ENCODE measurements at places on chromosomes 2 and 18. TPM values are rescaled to one million over a fixed set of nuclear protein-coding genes. Genes with fewer than 3 reads are reported as not detected.

GRCh38 chr18:35835833-35836232, 136.6 kb upstream of the RMP24 start:
- H3K4me3 ChIP-seq: no peak overlapping the region
- H3K27ac ChIP-seq: no peak overlapping the region
- DNase-seq: no peak
- peaks cover 71% of the 10 kb centered on the region for H3K27me3 ChIP-seq

DNA sequence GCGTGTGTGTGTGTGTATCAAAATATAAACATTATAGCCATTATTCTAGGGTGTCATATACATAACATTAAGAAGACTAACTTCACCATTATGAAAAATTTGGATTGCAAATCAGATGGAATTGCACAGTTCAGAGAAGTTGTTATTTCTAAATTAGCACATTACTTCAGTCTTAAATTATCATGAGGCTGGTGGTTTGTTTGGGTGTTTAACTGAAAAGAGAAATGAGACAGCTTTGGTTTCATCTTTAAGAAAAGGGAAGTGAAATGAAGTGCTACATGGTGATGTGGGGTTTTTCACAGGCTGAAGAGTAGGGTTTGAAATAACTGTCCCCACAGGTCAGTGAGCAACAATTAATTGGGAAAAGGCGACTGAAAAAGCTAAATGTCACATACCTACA, 161.2 kb upstream of the XIRP2 start:
- no peak overlapping the region for H3K27ac ChIP-seq
- H3K4me1 ChIP-seq: no peaks in the 10 kb centered on the region
- H3K27me3 ChIP-seq: no peaks in the 10 kb centered on the region
- H3K36me3 ChIP-seq: no peaks in the 10 kb centered on the region

DNA sequence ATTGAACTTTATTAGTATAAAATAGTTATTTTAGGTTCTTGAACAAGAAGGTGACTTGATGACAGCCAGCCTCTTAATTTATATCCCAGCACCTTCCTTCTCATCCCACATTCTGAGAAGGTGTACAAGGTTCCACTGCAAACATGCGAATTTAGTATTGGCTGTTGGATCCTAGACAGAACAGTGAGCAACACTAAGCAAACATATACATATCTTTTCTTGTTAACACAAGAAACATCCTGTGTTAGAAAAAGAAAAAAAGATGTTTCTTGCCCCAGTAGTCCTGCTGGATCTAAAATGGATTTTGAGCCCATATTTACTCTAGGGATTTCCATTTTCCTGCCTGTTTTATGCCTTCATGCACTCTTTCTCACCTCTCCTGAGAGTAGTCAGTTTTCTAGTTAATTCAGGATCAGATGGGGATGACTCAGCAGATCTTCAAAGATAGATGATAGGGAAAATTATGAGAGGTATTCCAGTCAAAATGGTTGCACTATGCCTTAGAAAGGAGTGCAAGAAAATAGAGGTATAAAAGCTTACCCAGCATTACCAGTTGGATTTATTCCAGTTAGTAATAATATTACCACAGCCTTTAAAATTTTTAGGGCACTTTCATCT, 336.5 kb downstream of the MEIS1 start:
- DNase-seq: no peak
- no peaks in the 10 kb centered on the region for H3K4me1 ChIP-seq
- H3K27me3 ChIP-seq: no peaks in the 10 kb centered on the region
- H3K27ac ChIP-seq: no peak overlapping the region
- H3K36me3 ChIP-seq: no peaks in the 10 kb centered on the region

DNA sequence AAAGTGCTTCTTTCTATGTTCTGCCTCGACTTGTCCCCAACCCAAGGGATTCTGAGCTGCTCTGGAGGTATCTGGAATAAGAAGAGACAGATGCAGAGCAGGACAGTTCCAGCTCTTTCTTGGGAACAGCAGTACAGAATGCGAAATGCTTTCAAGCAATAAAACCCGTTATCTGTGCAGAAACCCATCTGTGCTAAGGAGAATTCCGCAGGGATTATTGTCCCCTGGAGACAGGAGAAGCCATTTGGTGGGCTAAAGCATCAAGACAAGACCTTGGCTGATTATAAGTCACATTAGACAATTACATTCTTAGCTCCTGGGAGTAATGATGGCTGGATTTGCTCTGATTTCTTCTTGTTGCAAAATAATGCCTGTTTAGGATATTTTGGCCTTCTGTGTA, 185.4 kb upstream of the GLI2 start:
- no peak for DNase-seq
- H3K4me3 ChIP-seq: no peak overlapping the region
- H3K4me1 ChIP-seq: peaks cover 4% of the 10 kb centered on the region
- no peak overlapping the region for H3K27ac ChIP-seq
- H3K27me3 ChIP-seq: no peaks in the 10 kb centered on the region
- H3K36me3 ChIP-seq: no peaks in the 10 kb centered on the region

- H3K4me3 ChIP-seq: peak overlapping the region; percentile 1
- DNase-seq: peak; percentile 80
- H3K4me1 ChIP-seq: peaks cover 17% of the 10 kb centered on the region
- no peaks in the 10 kb centered on the region for H3K36me3 ChIP-seq
- H3K27me3 ChIP-seq: no peaks in the 10 kb centered on the region
- peak overlapping the region; percentile 58 for H3K27ac ChIP-seq
These were observed 42.3 kb downstream of the SLC4A1AP start for GRCh38 chr2:27705851-27706622.

DNA sequence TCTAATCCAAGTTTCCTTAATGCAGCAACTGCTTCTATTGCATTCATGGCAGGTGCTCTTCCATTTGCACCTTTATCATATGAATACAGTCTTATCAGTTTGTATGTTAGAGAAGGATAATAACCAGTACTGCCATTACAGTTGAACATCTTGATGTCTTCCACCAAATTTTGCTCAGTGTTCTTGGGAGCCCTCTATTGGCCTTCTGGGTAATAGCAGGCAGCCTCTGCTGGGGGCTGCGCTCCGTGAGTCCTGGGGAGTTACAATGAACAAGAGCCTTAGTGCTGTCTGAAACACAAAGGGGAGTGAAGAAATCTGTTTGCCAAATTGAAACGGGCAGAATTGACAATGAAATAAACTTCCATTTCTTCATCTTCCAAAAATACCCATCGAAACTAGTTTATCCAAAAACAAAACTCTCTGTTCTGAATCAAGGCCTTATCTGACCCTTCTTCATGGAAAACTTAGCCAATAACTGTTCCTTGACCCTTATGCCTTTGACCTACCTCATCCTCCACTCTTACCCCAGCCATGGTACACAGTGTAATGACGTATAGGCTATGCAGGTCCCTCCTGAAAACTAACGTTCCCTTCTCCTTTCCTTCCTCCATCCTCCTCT, 79.9 kb downstream of the ALK start:
- peak; percentile 3 for DNase-seq
- H3K27ac ChIP-seq: no peak overlapping the region
- no peaks in the 10 kb centered on the region for H3K36me3 ChIP-seq
- H3K4me1 ChIP-seq: no peaks in the 10 kb centered on the region
- no peak overlapping the region for H3K4me3 ChIP-seq

The POTEE gene
- 1.9 TPM for total RNA-seq

GRCh38 chr2:18549083-18549482, 11.4 kb downstream of the RDH14 start:
- H3K4me3 ChIP-seq: no peak overlapping the region
- no peaks in the 10 kb centered on the region for H3K4me1 ChIP-seq
- DNase-seq: no peak
- no peaks in the 10 kb centered on the region for H3K36me3 ChIP-seq

The RNF144A gene
- 13.0 TPM for total RNA-seq

The PDCD1 gene
- 0.22 TPM for total RNA-seq

The GPR75 gene
- 1.2 TPM for total RNA-seq

The NTSR2 gene
- total RNA-seq: not detected

DNA sequence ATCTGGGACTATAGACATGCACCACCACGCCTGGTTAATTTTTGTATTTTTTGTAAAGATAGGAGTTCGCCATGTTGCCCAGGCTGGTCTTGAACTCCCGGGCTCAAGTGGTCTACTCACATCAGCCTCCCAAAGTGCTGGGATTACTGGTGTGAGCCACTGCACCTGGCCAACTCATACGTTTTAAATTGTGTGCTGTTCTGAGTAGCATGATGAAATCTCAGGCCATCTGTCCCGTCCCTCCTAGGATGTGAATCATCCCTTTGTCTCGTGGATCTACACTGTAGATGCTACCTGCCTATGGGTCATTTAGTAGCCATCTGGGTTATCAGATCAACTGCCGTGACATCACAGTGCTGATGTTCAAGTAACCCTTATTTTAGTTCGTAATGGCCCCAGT, 38.5 kb upstream of the RMP24 start:
- H3K4me1 ChIP-seq: no peaks in the 10 kb centered on the region
- H3K36me3 ChIP-seq: no peaks in the 10 kb centered on the region
- no peak overlapping the region for H3K4me3 ChIP-seq
- no peak overlapping the region for H3K27ac ChIP-seq
- no peaks in the 10 kb centered on the region for H3K27me3 ChIP-seq

DNA sequence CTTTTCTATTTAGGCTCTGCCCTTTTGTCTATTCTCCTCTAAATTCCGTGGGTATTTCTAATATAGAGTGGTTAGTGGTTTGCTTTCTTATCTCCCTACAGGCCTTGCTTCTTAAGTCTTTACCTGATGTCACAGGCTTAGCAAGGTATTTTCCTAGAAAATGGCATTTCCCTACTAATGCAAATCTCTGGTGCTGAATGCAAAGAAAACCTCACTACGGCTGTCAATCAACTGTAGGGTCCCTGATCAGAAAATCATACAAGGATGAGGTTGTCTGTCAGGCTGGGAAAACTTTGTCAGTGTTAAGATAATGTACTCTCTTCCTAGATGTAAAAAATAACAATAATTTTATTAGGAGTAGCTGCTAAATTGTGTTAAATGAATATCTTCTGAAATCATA, 27.1 kb upstream of the DSC1 start:
- no peak for DNase-seq
- no peak overlapping the region for H3K4me3 ChIP-seq
- no peaks in the 10 kb centered on the region for H3K4me1 ChIP-seq
- H3K27ac ChIP-seq: no peak overlapping the region
- no peaks in the 10 kb centered on the region for H3K36me3 ChIP-seq

DNA sequence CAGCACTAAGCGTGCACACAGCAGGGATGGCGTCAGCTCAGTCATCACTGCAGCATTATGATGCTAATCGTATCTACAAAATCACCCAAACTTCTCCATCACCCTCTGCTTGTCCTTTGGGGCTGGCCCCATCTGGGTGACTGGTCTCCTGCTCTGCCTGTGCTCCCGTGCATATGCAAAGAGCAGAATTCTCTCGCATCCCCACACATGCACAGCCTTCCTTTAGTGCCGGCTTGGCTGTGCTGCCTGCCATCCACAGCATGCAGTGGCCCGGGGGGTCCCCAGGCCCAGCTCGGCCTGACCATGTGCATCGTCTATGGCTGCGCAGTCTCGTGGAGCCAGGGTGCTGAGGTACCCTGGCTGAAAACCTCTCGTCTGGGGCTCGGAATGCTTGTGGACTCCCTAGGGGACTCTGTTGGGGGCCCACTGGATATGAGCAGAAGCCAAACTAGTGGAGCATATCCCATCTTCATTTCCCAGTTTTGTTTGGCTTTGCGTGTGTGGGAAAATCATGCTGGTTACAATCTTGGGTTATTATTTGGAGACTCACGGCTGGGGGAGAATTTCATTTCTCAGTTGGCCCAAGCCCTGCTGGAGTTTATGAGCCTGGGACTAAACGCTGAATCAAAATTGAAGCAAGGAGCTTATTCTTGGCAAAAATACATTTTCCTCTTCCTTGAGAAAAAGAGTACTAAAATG, 70.9 kb upstream of the HS6ST1 start:
- H3K27me3 ChIP-seq: 0 out of 2 replicates have a peak, but pooled peaks cover 3% of the 10 kb centered on the region
- no peak for DNase-seq
- no peak overlapping the region for H3K27ac ChIP-seq

The CCDC142 gene
- total RNA-seq: 15.0 TPM

The RFTN2 gene
- total RNA-seq: not detected

The AQP12B gene
- total RNA-seq: not detected

- no peak for DNase-seq
- H3K27me3 ChIP-seq: peaks cover 7% of the 10 kb centered on the region
- H3K27ac ChIP-seq: no peak overlapping the region
- H3K4me1 ChIP-seq: no peaks in the 10 kb centered on the region
- H3K36me3 ChIP-seq: no peaks in the 10 kb centered on the region
These were observed 240.9 kb downstream of the SLC8A1 start for GRCh38 chr2:40210968-40211353.

The B3GNT7 gene
- total RNA-seq: 6.1 TPM

The LYPD6B gene
- 6.1 TPM for total RNA-seq

All from HCT116 (cell line).